Posterior cingulate gyrus (tissue), 11 donors: ENCODE measurements at places on chromosomes 7 and 10.

- no peak for DNase-seq
These were observed 104.9 kb downstream of the RAPGEF5 start for GRCh38 chr7:22252016-22252415.

DNA sequence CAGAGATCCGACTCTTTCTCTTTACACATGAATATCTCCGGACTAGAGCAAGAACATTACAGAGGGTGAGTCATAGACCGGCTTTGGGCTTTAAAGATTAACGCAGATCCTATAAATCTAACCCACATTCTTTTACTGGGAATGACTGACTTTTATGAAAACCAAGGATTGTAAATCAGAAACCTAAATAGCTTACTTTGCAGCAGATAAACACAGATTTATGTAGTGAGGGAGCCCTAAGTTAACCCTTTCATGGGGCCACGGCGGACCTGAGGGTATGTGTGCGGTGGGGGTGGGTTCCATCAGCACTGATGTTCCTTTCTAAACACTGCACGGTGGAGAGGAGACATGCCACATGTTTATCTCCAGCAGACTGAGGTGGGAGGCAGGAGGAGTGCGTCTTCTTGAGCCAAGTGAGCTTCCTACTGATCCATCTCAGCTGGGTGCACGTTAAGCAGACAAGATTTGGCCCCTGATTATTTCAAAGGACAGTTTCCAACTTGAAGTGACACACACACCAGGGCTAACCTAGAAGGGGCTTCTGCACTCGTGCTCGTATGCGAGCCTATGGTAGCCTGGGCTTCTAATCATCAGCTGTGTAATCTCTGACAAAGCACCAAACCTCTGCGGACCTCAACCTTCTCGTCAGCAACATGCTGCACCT lies 127.6 kb downstream of the WDR11 start:
- no peak for DNase-seq

DNA sequence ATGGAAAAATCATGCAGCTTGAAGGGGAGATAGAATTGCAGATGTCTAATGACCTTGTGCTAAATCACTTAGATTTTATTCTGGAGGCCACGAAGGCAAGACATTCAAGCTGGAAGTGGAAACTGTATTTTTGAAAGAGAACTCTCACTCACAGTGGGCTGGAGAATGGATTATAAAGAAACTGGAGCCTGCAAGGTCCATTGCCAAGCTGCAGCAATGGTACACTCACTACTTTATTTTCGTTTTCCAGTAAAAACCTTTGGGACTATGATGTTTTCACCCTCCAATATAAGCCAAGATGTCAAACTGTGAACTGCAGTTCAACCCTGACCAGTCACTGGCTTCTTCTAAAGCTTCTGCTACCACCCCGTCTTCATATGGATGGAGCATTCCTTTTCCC lies 62.0 kb downstream of the SKIDA1 start:
- no peak for DNase-seq

DNA sequence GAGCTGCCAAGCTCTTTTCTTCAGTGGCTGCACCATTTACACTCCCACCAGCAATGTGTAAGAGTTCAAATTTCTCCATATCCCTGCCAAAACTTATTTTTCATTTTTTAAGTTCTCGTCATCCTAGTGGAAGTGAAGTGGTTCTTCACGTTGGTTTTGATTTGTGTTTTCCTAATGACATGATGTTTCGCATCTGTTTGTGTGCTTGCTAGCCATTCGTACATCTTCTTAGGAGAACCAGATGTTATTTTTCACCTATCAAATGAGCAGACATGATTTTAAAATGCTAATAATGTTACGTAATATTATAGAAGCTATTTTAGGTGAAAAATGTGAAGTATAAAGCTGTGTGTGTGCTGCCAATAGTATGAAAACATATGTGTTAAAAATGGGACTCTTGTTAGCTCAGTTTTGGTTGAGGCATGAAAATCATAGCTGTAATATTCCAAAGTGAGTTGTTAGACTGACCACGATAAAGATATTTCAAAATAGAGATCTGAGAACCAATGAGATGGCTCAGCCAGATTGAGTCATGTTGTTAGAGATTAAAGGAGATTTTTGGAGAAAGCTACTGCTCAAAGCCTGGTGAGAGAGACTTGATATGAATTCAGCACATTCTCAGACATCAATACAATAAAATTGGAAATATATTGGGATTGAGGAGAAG lies 25.9 kb upstream of the GALNT11 start:
- no peak for DNase-seq

DNA sequence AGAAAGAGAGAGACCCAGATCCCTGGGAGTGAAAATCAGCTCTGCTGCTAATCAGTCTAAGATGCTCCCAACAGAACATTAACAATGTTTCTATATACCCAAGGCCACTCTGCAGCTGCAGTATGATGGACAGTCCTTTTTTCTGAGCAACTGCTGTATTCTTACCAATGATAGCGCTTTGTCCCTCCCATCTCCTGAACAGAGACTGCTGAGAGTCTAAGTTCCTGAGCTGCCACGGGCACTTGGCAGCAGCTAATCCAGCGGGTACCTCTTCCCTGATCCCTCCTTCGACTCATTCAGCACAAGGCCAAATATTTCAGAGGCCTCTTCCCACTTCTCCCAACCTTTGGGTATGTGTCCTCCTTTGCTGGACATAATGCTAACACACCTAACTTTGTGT lies 7.7 kb downstream of the CPVL start:
- no peak for DNase-seq

DNA sequence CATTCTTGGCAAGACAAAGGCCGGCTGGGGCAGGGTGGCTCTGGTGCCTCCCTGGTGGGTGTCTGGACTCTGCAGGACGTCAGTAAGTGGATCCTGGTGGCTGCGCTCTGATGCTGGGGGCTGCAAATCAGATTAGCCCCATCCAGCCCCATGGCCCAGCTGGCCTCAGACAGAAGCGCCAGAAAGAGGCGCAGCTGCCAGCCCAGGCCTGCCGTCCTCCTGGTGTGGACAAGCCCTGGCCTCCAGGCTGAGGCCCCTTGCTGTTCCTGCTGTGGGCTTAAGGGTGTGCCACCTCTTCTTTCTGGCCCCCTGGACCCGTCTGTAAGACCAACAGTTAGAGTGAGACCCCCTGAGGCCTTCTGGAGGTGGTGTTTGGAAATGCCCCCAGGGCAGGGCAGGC lies 5.9 kb upstream of the LFNG start:
- no peak for DNase-seq
